ENCODE measurements at places on chromosomes 13 and 19.

- DNase-seq: no peak
Observed at GRCh38 chr13:55937180-55937579, 1203.5 kb upstream of the PRR20A start.

- DNase-seq: peak; percentile 25
Observed at GRCh38 chr13:75870397-75870903, 234.3 kb downstream of the LMO7 start.

DNA sequence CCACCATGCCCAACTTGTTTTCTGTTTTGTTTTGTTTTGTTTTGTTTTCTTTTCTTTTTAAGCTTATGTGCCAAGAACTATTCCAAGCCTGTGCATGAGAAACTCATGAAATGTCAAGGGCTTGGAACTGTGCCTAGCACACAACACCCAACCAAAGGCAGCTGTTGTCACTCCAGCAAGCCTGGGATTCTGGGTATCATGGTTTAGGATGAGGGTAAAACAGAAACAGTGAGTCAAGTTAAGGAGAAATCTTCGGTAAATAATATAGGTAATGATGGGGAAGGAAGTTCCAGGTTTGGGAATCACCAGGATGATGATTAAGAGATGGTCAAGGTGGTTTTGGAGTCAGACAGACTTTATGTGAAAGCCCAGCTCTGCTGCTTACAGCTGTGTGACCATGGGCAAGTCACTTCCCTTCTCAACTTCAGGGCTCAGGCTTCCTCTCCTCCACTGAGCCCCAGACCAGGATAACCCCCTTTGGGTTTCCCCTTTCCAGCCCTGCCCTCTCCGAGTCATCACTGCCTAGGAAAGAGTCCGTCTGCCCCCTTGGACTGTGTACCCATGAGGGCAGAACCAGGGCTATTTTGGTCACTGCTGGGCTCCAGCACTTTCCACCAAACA lies 5.0 kb downstream of the PVR start:
- no peak for DNase-seq

DNA sequence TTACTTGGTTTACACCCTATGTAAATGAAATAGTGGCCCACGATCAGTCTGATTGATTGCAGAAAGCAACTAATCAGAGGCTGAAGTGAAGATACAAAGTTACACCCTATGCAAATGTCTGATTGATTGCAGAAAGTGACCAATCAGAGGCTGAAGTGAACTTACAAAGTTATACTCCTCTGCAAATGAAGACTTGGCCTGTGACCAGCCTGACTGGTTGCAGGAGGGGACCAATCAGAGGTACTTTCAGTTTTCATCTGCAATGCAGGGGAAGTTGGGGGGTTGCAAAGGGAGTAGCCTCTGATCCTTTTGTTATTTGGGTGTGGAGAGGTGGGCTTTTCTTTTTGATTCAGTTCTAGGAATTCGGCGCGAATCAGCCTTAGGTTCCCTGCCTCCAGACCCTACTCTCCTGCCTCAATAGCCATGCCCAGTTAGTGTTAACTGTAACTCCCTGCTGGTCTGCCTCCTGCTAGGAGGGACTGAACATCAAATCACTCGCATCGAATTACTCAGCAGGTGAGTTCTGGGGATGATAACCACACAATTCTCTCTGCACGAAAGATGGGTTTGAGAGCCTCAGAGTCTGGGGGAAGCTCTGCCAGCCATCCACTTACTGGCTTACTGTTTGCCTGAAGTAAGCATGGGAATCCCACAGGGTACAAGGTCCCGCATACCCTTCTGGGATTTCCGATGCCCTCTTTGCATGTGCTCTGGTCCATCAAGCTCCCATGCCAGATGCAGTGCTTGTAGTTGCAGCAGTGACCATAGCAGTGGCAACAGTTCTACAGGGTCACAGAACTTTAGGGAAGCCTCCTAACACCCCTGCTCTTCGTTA lies 7.5 kb downstream of the ARL11 start:
- no peak for DNase-seq

DNA sequence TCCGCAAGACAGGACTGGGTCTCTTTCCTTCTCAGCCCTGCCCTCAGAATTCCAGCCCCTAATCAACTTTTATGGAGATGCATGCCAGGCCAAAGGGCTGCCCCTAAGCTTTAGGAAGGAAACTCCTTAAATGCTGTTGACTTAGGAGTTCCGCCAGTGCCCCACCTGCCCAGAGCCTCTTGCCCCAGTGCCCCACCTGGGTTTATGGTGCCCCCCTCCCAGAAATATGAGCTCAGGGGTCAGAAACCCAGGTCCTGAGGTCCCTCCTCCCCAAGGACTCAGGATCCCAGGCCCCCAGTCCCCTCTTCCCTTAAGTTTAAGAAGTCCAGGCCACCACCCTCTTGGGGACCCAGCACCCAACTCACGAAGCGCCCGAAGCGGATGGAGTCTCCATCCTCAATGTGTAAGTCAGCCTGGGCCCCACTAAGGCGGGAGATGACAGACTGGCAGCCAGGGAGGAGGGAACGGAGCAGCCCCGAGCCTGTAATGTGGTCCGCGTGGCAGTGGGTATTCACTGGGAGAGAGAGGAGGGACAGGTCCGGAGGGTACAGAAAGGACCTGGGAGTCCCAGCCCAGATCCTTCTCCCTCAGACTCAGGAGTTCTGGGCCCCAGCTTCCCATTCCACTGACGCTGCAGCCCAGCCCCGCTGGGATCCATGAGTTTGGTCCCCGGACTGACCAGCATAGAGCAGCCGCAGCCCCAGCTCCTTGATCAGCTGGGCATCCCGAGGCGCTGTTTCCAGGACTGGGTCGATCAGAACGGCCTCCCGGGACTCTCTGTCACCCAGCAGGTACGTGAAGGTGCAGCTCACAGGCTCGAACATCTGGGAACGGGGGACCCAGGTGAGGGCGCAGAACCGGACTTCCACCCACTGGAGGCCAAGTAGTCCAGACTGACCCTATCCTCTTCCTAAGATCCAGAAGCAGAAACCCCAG lies 897 bp downstream of the ETHE1 start:
- DNase-seq: no peak

- peak; percentile 12 for DNase-seq
Observed at GRCh38 chr13:44307255-44307654, 66.4 kb upstream of the SERP2 start.

DNA sequence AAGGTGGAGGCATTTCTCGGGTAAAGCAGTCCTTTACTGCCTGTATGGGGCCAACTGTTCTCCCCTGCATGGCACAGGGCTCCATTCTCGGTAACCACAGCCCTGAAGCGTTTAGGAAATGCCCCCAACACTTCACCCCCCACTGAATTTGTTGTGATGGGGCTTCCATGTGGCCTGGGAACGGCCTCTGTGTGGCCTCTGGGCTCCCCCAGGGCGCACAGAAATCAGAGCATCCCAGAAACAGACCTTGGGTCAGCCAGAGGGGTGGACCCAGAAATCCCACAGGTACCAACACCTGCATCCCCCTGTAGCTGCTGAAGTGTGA lies 153.7 kb upstream of the VSTM2B start:
- DNase-seq: no peak

DNA sequence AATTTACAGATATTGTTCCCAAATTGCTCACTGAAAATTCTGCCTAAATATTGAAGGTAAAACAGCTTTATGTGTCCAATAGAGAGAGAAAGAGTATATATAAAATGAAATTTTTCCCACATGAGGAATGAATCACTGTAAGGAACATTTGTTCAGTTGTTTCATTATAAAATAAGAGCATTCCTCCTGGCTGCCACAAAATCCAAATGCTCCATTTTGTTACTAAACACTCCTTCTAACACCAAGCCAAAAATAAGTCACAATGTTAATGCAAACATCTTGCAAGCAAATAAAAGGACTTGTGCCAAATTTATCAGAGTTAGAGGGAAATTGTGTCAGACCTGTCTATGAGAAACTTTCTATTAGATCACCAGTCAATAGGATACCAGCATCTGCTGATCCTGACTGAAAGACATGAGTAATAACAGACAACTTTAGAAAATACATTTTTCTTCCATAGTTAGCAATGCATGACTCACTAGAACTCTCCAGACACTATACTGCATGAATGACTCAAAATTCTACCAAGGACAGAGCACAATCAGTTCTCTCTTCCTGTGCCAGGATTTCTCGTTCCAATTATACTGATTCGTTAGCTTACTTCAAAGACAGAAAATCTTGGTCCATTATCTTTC lies 83.5 kb upstream of the FNDC3A start:
- peak; percentile 92 for DNase-seq

DNA sequence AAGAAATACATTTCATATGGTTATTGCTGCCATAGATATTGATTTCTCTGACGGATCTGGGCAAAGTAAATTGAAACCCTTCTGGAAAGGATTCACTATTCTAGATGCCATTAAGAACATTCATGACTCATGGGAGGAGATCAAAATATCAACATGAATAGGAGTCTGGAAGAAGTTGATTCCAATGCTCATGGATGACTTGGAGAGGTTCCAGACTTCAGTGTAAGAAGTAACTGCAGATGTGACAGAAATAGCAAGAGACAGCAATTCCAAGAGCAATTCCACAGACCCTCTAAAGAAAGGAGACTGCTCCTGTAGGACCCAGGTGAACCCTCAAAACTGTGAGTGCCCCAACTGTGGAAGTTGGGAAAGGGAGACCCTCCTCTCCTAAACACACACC lies 30.9 kb upstream of the KCTD12 start:
- no peak for DNase-seq

GRCh38 chr13:37277007-37277406 lies 171.5 kb upstream of the CSNK1A1L start:
- DNase-seq: no peak

GRCh38 chr19:52722062-52723003 lies 12.5 kb downstream of the ZNF611 start:
- peak; percentile 10 for DNase-seq

DNA sequence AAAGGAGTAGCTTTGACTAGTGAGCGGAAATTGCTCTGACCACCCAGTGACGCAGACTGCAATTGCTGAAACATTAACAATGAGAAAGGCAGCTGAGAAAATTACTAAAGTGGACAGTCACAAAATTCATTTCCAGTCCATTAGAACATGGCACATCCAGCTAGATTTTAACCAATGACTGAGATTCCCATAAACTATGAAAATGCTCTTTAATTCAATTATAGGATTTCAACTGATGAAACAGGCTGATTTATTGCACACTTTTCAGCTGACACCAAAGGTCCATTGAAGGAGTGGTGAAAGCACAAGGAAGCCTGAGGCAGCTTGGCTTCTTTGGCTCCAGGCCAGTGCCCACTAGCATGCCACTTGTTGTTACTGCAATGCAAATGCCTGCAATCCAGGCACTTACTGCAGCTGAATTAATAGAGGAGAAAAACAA lies 933.4 kb downstream of the SLITRK6 start:
- peak; percentile 20 for DNase-seq

DNA sequence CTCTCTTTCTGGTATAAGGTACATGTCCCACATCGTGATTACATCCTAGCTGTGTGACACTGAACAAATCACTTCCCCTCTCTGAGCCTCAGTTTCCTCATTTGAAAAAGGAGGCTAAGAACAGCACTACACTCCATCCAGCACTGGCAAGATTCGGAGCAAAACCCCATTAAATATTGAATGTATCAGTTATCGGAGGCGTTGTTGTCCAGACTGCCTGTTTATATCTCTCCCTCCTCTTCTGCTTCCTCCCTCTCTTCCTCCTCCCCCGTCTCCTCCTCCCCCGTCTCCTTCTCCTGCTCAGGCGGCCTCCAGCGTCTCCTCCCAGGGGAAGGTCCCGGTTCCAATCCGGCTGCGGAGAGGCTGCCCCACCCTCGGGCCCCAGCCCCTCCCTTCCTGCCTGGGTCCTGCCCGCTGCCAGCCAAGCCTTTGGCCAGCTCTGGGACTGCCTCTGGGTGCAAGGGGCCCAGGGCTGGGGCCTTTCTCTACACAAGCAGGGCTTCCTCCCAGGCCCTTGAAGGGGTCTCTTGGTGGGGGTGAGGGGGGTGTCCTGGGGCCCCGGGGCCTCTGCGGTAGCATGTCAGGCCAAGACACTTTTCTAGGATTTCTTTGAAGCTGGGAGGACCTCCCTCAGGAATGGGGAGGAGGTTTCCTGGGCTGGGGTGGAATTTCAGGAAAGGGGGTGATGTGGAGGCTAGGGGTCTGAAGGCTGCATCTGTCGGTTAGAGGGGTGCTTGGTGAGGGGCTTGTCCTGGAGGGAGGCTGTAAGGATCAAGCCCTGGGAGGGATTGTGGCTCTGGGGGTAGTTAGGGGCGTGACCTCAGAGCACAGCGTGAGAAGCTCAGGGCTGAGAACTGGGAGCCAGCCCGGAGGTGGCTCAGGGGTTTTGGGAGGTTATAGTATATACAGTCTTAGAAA lies 1.9 kb downstream of the RRAS start:
- peak; percentile 52 for DNase-seq

DNA sequence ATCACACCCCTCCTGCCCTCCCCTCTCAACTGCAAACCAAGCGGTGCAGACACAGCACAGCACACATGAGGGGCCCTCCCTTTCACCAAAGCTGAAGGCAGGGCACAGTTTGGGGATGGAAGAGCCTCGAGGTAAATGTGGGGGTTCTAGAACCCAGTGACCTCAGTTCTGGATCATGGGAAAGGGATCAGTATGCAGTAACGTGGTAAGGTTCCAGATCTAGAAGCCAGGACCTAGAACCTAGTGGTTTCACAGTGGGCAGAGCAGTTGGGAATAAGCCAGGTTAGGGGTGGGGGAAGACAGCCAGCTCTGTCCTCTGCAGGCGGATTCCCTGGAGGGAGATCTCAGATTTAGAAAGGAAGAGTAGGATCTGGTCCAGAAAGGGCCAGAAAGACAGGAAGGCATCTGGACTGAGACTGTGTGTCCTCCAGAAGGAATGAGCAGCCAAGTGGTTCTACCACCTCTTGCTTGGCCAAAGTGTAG lies 3.1 kb downstream of the FTL start:
- no peak for DNase-seq

DNA sequence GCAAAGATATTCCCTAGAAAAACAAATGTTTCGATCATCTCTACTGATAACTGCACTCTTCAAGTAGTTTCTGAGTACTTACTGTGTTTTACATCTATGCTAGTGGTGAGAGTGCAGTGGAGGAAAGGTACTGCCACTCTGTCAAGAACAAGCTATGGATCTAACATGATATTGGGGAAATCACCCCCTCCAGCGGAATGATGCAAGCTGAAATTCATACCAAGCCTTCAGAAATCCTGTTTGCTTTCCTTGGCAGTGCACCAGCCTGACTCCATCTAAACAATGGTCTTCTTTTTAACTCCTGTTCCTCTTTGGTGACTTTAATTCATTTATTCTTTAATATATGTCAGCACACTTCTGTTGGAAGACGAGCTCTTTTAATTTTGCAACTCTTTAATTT lies 238.0 kb downstream of the PCDH9 start:
- peak; percentile 69 for DNase-seq

GRCh38 chr13:40343550-40344269 lies 322.7 kb downstream of the FOXO1 start:
- no peak for DNase-seq

DNA sequence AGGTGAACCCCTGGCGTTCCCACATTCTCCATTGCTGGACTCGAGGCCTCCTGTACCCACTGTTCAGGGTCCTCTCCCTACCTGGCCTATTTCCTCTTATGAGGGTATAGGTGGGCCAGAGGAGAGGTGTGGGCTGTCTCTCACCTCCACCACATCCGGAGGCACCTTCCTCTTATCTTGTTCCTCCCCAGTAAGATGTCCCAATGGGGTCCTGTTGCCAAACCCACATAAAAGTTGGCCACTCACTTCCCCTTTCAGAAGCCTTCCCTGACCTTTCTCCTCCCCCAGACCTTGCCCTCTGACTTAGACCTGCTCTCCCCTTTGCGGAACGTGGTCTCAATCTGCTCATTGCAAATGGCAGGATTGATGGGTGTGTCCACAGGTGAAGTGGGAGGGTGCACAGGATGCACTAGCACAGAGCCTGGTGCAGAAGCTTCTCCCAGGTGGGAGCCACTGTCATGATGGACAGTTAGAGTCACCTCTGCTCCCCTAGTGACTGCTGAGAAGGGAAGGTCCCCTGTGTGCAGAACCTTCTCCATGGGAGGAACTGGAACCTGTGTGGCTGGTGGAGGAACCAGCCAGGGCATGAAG lies 1.3 kb downstream of the CYP4F3 start:
- no peak for DNase-seq

All from COLO829 (cell line).